ENCODE measurements at places on chromosomes 1 and 21. TPM values are rescaled to one million over a fixed set of nuclear protein-coding genes. Genes with fewer than 3 reads are reported as not detected.

CHIT1 gene
- total RNA-seq: not detected

ADGRL2 gene
- 117 TPM for total RNA-seq

LEFTY1 gene
- total RNA-seq: not detected

KMO gene
- 11.3 TPM for total RNA-seq

HSD3B1 gene
- not detected for total RNA-seq

SMCP gene
- total RNA-seq: not detected

NBPF10 gene
- total RNA-seq: 1.0 TPM

TSACC gene
- not detected for total RNA-seq

CRYAA gene
- total RNA-seq: not detected

SLAMF6 gene
- not detected for total RNA-seq
